Hematopoietic multipotent progenitor cell (in vitro differentiated cells): ENCODE measurements at places on chromosomes 7 and 10. TPM values are rescaled to one million over a fixed set of nuclear protein-coding genes. Genes with fewer than 3 reads are reported as not detected.

The GTPBP4 gene
- total RNA-seq: 15.9 TPM

The CRPPA gene
- total RNA-seq: 2.7 TPM

DNA sequence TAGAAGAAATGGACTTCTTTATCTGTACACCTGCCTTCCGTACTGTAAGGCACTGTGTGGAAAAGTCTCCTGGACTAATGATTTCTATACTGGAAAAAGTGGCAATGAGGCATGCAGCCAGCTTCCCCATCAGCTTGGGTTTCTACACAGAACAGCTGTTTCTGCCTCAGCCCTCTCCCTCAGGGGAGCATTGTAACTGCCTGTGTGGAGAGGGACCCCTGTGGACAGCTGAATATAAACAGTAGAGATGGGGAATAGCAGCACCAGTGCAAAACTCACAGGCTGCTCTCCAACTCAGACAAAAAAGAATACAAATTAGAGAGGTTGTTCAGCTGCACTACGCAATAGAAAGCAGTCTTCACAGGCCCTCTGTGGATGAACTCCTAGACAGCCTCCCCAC is 451.3 kb upstream of the MBL2 start:
- no peak for DNase-seq

DNA sequence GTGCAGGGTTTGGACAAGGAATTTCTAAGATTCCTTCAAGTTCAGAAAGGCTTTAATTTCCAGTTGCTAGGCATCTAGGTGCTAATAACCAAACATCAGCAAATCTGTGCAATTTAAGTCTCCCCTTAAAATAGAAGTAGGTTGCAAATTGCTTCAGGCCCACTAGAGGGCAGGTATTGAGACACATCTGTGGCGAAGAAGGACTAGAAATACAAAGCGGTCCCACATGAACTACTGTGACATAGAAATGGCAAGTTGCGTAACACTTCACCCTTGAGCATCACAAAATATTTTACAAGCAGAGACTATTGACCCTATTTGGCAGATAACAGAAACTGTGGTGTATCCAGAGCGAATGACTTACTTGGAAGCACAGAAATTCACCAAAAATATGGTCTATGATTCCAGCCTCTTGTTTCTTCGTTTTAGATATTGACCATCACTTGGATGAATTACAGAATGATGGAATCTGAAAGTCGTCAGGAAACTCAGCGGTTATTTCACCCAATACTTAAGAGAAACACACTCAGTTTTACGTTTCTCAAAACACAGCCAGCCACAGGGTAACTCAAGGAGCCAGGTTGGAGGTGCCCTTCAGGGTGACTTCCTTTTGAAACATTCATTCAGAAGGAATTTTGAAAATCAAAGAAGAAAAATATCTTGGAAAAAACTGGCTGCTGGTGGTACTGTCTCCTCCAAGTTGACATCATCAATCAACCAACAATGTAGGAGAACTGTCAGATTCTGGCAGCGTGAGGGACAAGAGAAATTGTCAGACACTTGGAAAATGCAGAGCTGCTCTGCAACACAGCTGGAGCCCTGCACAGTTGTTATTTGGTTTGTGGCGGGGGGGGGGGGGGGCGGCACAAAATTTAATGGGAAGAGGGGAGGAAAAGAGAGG is 256.3 kb upstream of the MINDY3 start:
- DNase-seq: no peak

DNA sequence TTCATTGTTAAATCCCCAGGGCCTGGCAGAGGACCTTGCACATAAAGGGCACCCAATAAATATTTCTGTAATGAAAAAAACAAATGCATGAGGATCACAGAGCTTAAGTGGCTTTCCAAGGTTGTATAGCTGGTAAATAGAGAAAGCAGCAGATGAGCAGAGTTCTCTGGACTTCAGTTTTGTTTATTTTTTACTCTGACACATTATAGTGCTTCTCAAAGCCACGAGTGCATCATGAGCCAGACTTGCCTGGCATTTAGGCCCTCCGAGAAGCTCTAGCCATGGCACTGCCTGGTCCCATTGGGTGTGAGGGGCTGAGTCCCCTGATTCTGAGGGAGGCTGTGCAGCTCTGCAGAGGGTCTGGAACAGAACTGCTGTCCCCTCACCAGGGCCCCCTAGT is 87.2 kb upstream of the ZNF32 start:
- DNase-seq: no peak
